ENCODE measurements at places on chromosomes 1 and 21.

- no peak for DNase-seq
Observed at GRCh38 chr1:18734001-18734400, 103.4 kb downstream of the PAX7 start.

GRCh38 chr1:229893762-229894444 is 173.1 kb upstream of the GALNT2 start:
- DNase-seq = no peak

GRCh38 chr1:16960560-16961296 is 19.7 kb downstream of the MFAP2 start:
- peak; percentile 77 for DNase-seq

DNA sequence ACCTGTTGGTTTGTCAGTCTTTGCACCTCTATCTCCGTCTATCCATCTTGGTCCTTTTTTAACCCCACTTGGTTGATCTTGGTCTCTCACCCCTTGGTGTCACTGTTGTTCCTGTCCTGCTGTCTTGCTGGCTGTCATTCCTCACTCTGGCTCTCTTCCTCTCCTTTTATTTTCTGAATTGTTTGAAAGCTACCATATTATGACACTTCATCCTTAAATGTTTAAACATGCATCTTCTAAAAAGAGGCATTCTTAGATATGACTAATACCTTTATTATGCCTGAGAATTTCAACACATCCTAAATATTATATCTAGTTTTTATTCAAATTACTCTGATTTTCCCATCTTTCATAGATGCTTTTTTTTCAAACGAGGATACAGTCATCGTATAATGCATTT is 37.0 kb downstream of the BACH1 start:
- DNase-seq = peak; percentile 50

GRCh38 chr1:115506924-115507589 is 134.7 kb upstream of the VANGL1 start:
- peak; percentile 75 for DNase-seq

DNA sequence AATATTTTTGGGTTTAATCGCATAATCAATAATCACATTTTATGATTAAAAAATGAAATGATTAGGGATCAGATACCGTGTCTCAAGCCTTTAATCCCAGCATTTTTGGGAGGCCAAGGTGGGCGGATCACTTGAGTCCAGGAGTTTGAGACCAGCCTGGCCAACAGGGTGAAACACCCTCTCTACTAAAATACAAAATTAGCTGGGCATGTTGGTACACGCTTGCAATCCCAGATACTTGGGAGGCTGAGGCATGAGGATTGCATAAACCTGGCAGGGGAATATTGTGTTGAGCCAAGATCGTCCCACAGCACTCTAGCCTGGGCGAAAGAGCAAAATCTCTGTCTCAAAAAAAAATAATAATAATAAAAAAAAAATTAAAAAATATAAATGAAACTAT is 1581.4 kb downstream of the KCNT2 start:
- no peak for DNase-seq

DNA sequence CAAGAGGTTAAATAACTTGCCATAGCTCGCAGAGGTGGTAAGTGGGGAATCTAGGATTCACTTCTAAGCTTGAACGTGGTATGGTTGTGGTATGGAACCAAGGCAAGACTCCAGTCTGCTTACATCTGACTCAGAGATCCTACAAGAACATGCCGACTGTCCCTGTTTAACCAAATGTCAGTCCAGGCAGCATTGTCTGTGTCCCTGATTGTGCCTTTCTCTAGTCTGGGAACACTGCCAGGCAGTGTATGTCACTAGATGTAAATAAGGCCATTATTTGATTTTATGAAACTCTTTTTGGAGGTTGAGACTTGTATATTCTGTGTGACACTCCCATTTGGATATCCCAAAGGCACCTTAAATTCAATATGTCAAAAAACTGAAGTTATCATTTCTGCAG is 96.0 kb downstream of the NOS1AP start:
- no peak for DNase-seq

Measured in fibroblast of upper back skin (primary cell).